ENCODE measurements at places on chromosomes 1 and 21.

- DNase-seq: no peak
These were observed 1103.3 kb upstream of the B3GALT2 start for GRCh38 chr1:194289569-194290266.

- peak; percentile 86 for DNase-seq
These were observed at the start of gene IFNAR2 for GRCh38 chr21:33229784-33230544. Gene IFNAR2 (plus strand): TSS chr21:33229938. CDS start chr21:33241923, 11,985 bp downstream.

- peak; percentile 30 for DNase-seq
These were observed 118.7 kb upstream of the ZBTB40 start for GRCh38 chr1:22332795-22333499.

DNA sequence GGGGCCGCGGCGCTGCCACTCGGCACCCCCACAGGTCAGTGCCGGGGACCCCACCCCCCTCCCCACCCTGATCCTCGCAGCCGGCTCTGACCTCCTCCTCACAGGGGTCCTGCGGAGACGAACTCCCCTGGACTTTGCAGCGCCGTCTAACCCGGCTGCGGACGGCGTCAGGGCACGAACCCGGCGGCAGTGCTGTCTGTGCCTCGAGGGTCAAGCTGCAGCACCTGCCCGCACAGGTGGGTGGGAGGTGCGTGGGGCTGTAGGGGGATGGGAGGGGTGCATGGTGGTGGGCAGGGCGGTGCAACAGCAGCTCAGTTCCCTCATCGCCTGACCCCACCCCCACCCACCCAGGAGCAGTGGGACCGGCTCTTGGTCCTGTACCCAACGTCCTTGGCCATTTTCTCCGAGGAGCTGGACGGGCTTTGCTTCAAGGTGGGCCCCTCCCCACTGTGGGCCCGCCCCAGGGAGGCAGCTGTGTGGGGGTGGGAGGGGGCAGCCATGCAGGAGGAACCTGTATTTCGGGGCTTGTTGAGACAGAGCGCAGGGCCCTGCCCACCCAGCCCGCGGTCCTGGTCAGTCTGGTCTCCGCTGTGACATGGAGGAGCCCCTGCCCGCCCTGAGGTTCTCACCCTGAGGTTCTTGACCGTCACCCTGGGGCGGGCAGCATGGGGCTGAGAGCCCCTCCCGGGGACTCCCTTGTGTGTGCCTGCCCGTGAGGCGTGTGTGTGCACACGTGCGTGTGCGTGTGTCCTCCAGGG is 4.9 kb downstream of the PLEKHN1 start:
- no peak for DNase-seq

DNA sequence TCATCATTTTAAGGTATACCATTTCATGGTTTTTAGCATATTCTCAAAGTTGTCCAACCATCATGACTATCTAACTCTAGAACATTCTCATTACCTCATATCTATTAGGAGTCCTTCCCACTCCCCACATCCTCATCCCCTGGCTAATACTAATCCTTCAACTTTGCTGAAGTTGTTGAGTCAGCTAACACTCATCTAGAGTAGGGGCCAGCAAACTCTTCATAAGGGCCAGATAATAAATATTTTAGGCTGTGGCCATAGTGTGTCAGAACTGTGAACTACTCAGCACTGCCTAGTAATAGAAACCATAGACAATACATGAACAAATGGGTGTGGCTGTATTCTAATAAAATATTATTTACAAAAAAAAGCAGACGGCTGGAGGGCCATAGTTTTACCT is 43.0 kb downstream of the TOR3A start:
- no peak for DNase-seq

- DNase-seq: no peak
These were observed 61.7 kb downstream of the LDLRAD2 start for GRCh38 chr1:21873761-21874160.
